H7 (cell line): ENCODE measurements at places on chromosomes 4 and X. TPM values are rescaled to one million over a fixed set of nuclear protein-coding genes. Genes with fewer than 3 reads are reported as not detected.
A peak's percentile ranks its signal among the peaks of the same experiment; 100 is the strongest.

DNA sequence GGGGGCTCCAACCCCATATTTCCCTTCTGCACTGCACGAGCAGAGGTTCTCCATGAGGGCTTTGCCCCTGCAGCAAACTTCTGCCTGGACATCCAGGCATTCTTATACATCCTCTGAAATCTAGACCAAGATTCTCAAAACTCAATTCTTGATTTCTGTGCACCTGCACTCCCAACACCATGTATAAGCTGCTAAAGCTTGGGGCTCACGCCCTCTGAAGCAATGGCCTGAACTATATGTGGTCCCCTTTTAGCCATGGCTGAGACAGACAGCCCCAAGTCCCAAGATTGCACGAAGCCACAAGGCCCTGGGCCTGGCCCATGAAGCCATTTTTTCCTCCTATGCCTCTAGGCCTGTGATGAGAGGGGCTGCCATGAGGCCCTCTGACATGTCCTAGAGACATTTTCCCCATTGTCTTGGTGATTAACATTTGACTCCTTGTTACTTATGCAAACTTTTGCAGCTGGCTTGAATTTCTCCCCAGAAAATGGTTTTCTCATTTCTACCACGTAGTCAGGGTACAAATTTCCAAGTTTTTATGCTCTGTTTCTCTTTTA lies 468.0 kb upstream of the SLIT2 start:
- DNase-seq, result no peak

DNA sequence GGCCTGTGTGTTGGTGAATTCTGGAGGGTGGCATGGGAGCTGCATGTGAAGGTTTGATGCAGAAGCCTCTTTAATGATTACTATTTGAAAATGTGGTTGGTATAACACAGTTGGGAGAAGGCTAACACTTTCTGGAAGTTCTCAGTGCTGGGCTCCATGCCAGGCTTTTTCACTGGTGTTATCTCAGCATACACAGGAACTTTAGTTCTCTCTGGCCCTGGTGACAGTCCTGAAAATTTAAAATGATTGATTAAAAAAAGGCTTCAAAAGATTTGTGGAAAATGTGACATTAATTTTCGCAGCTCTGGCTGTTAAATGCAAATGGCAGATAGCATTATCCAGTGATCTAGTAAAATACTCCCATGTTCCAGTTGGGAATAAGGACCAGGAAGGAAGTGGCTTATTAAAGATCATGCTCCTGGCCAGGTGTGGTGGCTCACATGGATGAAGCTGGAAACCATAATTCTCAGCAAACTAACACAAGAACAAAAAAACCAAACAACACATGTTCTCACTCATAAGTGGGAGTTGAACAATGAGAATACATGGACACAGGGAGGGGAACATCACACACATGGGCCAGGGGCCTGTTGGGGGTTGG lies 36.6 kb downstream of the DIPK2B start:
- no peak for DNase-seq

DLG3 gene
- 31.5 and 42.3 TPM in 2 replicates for total RNA-seq

MEPE gene
- total RNA-seq, result not detected in 2 replicates

GRCh38 chrX:13397878-13398818 lies 78.3 kb upstream of the ATXN3L start:
- DNase-seq, result no peak

DDIT4L gene
- 8.0 and 10.2 TPM in 2 replicates for total RNA-seq

CTPS2 gene
- 53.8 and 67.8 TPM in 2 replicates for total RNA-seq

DNA sequence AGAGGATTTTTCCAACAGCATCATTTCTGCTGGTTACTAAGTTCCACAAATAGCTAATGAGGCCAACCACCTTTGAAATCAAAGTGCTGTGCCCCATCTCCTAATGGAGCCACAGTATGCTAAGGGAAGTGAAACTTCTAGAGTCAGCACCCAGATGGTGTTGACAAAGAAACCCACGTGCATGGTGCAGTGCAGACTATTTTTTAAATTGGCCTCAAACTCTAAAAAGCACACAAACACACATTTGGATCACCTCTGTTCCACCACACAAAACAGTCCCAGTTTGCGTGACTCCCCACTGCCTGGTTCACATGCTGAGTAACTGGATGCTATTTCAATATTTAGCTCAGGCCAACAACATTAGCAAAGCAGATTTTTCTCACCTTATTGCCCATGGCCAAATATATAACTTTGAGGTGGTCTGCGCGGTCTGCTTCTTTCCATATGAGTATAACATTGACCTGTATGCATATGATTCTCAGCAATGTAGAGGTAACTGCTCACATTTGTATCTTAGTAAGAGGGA lies 69.9 kb downstream of the AMELX start:
- DNase-seq, result no peak

GRCh38 chrX:10079231-10079630 lies 77.5 kb upstream of the CLCN4 start:
- no peak for DNase-seq

DNA sequence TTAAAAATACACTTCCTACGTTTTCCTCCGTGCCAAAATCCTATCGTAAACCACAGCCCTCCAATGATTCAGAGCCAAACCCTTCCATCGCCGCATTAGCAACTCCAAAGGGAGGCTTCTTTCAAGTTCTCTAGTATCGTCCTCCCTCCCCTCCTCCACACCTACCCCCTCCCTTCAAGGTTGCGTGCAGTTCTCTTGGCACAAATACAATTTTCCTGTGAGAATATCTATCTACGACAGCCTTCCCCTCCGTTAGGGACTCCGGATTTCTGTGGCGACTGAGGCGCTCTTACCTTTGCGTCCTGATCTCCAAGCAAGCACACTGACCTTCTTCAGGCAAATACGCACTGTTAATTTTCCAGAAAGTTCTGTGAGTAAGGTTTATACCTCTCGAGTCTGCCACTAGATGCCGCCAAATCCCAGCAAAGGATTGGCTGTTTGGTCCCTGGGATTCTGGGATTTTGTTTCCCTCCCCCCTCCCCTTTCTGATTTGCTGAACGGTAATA lies 1.2 kb upstream of the MORF4L2 start:
- peak; percentile 70 for DNase-seq

GRIA2 gene
- not detected in 2 replicates for total RNA-seq

DNA sequence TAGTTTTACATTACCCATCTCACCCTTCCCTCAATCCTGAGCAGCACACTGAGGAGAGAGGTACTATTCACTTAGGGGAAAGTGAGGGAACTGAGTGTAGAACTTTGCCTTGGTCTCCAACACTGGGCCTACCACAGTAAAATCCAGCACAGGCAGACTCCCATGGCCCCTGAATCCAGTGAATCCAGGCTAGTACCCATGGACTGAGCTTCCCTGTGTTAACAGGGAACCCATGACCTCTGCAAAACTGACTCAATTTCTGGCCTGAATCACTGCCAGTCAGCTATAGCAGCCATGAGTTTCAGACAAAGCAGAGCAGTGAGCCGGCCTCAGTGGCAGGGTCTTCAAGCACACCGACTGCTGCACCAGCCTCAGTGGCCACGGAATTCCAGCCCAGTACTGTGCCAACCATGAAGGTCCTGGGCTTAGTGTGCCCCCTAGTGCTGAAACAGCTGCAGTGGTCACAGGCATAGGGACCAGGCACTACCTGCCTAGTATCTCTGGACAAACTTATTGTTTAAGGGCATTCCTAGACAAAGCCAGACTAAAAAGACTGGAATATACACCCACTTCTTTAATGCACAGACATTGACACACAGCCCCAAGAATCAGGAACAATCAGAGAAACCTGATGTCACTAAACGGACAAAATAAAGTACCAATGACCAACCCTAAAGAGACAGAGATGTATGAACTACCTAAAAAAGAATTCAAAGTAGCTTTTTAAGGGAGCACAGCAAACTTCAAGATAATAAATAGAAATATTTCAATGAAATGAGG lies 127.4 kb upstream of the RPL34 start:
- peak; percentile 68 for DNase-seq

DNA sequence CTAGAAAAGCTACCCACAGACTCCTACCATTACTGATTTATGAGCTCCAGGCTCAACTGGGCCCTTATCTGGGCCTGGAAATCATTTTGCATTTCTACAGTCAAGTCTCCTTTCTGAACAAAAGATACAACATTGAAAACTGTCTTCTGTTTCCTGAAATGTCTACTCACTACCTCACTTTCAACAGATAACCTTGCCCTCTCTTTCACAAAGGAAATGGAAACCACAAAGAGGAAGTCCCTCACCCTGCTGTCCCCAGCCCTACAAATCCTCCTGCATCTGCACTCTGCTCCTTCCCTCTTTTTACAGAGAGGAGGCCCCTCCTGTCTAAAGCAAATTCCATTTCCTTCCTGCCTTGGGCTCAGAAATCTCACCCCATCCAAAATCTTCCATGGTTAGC lies 24.8 kb upstream of the CYBB start:
- DNase-seq, result no peak

NMU gene
- 52.5 and 63.5 TPM in 2 replicates for total RNA-seq

GRCh38 chrX:131907488-131908314 lies 115.4 kb upstream of the STK26 start:
- DNase-seq, result peak; percentile 22

HSD17B10 gene
- total RNA-seq, result 109 and 156 TPM in 2 replicates

DNA sequence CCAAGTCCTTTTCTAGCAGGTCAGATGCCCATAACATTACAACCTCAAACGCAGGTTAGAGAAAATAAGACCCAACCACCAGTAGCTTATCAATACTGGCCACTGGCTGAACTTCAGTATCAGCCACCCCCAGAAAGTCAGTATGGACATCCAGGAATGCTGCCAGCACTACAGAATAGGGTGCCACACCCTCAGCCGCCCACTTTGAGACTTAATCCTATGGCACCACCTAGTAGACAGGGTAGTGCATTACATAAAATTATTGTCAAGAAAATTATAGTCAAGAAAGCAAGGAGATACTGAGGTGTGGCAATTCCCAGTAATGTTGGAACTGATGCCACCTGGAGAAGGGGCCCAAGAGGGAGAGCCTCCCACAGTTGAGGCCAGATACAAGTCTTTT lies 19.9 kb upstream of the TRIM61 start:
- DNase-seq, result no peak

DNA sequence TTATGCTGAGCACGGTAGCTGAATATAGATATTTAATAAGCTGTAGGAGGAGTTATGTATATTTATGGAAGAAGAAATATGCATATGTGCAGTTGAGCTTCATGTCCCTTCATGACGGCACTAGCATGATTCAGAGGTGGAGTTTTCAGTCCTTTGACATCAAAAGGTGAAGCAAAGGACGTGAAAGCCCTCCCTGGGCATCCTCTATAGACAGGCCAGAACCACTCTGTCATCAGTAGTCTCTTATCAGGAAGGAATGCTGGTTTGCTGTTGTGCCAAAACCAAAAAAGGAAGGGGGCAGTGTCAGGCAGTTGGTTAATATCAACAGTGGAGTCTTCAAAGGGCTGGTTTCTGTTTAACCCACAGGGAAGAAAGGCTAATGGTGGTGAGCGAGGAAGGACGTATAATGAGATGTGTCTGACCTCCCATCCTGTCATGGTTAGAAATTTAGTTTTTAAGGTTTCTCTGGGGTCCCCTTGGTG lies 23.5 kb upstream of the IL2 start:
- DNase-seq, result no peak

- DNase-seq, result no peak
These were observed 302.2 kb downstream of the ARAP2 start for GRCh38 chr4:35942092-35942491.

BMX gene
- total RNA-seq, result not detected in 2 replicates

- DNase-seq, result no peak
These were observed 35.3 kb upstream of the PTPN13 start for GRCh38 chr4:86558797-86559196.
